Substantia nigra (tissue), 51 donors: ENCODE measurements at places on chromosomes 13 and 19.

- DNase-seq = no peak
Measured at GRCh38 chr19:4057931-4058692, 8.6 kb downstream of the ZBTB7A start.

GRCh38 chr19:38852231-38853044 lies 2.7 kb upstream of the HNRNPL start:
- peak; percentile 59 for DNase-seq

DNA sequence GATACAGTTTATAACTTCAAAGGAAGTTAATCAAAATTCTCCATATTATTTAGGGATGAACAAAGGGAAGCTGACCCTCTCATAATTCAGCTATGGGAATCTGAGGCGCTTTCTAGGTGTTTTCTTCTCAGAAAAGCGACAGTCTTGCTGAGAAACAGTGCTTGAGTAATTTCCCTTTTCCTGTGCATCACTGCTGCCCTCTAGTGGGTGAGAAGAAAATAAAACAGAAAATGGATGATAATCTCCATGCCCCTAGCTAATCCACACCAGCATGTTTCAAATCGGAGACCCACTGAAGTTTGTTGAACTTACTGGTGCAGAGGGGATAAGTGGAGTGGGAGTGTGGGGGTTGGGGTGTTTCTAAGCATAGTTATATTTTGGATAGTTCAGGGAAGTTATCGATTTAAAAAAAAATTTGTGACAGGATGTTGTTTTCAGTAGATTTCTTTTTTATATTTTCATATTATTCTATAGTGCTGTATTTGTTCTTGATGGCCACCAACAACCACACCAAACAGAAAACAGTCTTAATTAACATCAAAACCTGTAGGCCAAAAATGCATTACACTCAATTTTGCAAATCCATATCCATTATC lies 21.4 kb downstream of the LCP1 start:
- no peak for DNase-seq

- DNase-seq = peak; percentile 37
Measured at GRCh38 chr19:10644260-10645007, 9.7 kb upstream of the ILF3 start.

GRCh38 chr13:97122381-97122996 lies 99.6 kb upstream of the MBNL2 start:
- no peak for DNase-seq

GRCh38 chr13:91248249-91248648 lies 99.2 kb upstream of the MIR17HG start:
- DNase-seq = no peak

DNA sequence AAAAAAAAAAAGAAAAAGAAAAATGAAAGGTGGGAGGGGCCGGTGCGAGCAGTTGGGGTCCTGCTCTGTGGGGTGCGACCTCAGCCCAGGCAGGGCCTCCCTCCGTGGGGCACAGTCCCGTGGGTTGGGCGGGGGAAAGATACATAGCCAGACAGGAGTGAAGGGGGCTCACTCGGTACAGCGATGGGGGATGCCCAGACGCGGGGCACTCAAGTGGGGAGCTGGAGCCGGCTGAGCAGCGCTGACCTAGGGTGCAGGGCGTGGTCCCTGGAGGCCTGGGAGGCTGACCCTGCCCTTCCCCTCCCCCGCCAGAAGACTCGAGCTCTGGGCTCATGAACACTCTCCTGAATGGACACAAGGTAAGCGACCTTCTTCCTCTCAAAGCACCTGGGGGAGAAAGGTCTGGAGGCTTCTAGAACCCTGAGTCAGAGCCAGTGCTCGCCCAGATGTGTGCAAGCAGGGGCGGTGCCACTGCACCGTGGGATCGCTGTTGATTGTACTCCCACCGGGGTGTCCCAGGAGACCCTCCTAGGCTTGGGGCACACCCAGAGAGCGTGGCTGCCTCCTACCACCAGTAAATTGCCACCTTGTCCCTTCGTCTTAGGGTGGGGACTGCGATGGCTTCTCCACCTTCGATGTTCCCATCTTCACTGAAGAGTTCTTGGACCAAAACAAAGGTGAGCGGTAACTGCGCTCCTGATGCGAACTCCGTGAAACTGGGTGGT lies 3.4 kb downstream of the HMG20B start:
- DNase-seq = no peak

DNA sequence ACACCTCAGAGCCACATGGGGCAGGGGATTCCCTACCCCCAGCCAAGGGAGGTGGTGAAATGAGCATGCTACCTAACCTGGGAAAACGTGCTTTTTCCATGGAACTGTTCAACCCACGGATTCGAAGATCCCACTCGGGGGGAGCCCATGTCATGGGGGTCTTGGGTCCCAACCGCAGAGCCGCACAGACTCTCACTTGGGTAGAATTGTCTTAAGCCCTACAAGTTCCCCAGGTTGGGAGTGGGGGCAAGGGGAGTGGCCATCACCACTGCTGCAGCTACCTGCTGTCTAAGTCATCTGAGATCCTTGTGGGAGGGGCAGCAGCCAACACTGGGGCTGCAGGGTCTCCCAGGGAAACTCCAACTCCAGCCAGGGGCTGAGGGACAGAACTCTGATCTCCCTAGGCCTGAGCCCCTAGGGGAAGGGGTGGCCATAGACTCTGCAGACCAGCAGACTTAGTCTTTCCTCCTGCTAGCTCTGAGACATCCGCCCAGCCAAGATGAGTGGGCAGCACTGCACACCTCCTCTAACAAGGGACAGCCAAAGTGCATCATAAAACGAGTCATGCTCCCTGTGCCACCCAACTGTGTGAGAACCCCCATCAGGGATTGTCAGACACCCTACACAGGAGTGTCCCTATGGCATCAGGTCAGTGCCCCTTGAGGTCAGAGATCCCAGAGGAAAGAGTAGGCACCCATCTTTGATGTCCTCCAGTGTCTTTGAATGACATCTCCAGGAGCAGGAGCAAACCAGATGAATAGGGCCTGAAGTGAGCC lies 610.4 kb upstream of the SLITRK6 start:
- no peak for DNase-seq

DNA sequence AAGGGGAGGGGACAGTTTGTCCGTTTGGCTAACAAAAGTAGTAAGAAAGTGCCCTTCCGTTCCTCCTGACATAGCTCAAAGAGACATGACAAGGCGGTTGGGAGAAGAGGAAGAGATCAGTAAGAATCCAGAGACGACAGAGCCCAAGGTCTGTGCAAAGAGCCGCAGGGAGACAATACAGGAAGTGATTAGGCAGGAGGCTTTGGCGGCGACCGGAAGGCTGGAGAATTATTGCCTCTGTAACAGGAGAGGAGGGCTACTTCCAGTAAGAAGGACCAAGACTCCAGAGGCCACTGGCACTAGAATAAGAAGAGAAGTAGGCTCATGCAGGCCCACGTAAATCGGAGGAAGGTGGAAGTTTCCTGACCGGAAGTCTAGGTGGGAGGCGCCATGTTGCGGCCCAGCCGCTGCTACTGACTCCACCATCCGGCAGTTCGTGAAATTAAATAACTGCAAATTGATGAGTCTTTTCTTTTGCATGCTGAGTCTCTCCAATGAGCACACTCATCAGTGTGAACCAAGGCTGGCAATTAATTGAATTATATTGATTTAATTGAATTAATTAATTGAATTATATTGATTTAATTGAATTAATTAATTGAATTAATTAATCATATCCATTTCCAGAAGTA lies 9.9 kb downstream of the RFX2 start:
- DNase-seq = no peak

- no peak for DNase-seq
Measured at GRCh38 chr13:69292789-69293425, 814.7 kb upstream of the ATXN8OS start.

DNA sequence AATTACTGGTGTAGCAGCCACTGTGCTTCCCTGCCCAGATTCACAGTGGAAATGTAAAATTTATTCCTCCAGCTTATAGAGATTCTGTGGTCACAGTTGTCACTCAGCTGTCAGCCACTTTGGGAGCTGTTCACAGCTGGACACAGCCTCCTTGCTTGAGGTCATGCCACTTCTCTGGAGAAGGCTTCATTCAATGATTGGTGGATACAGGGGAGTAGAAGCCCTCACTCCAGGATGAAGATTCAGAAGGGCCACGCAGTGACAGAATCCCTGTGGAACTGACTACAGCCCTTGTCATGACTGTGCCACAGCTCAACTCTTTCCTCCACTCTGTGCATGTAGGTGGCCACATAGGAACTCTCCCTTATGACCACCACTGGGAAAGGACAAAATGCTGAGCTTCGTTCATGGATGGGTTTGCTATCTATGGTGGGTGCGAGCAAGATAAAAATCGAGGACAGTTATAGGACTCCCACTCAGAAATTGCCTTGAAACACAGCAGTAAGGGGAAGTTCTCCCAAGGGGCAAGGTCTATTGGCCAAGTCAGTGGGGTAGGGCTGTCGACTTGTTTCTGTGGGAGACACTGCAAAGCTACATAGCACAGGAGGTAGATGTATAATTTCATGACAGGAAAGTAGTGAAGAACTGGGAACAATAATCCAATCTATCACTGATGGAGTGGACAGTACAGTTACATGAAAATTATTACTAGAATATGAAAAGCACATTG lies 98.7 kb downstream of the CCNA1 start:
- DNase-seq = no peak

DNA sequence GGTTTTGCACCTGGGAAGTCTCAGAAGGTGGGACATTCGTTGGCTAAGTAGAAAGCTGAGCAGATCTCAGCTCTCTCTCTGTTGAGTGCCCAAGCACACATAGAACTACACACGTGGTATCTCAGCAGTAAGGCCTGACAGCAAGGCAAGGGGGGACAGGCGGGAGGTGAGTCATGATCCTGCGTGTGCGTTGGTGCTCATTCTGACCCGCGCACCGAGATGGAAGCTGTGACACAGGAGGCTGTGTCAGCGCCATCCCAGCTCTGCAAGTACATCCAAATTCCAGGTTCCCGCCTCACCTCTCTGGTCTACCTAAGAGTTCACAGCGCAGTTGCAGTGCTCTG lies 135.7 kb downstream of the USP12 start:
- DNase-seq = no peak

- DNase-seq = no peak
Measured at GRCh38 chr13:44870456-44870929, 118.8 kb downstream of the NUFIP1 start.

GRCh38 chr19:17479325-17479791 lies 9.0 kb downstream of the SLC27A1 start:
- DNase-seq = peak; percentile 68

DNA sequence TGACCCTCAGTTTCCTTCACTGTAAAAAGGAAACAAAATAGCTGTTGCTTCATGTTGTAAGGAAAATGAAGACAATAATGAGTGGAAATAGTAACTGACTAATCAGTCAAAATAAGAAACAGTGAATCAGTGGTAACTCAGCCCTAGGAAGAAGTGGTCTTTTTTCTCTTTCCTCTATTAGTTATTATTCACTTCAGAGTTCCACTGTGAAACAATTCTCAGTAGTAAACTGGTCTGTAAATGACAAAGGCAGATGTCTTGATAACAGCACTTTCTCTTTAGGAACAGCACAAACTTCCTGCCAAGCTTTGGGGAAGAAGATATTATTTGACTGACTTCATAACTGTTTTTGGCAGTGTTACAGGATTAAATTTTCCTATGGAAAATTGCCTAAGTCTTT lies 600.5 kb upstream of the KLHL1 start:
- DNase-seq = no peak

GRCh38 chr13:102724923-102725322 lies 30.1 kb upstream of the METTL21C start:
- no peak for DNase-seq
